Activated T-cell treated with anti-CD3 and anti-CD28 coated beads for 1 hour (primary cell): ENCODE measurements at places on chromosomes 6 and 20.

- no peak for DNase-seq
Observed at GRCh38 chr20:16571333-16571732, 1.9 kb downstream of the KIF16B start.

GRCh38 chr6:46376562-46377061 is 114.6 kb downstream of the RCAN2 start:
- DNase-seq: no peak

GRCh38 chr6:44353336-44353735 is 10.9 kb downstream of the SPATS1 start:
- no peak for DNase-seq

DNA sequence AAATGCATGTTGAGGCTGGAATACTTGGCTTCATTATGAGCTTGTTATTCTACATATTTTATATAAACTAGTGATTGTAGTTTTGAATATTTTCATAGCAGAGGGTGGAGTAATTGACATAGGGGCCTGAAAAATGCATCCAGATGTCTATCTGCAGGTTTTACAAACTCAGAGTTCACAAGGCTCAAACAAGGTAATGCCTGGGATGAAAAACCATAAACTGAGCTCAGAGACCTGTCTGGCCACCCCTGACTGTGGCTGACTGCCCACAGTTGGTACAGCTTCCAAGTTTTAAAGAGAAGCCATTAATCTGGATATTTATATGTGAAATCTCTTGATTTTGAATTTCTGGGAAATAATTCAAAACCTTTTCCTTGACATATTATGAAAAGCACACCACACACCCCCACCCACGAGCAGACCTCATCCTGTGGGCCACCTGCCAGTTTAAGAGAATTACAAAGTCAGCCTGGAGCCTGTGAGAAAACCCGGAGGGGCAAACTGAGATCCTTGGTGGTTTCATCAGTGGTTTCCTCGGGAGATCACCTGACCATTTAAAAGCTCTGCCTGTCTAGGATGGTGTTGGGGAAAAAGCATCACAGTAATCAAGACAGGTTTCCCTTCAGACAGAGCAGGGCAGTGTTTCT is 230.1 kb downstream of the SAMD5 start:
- DNase-seq: no peak

DNA sequence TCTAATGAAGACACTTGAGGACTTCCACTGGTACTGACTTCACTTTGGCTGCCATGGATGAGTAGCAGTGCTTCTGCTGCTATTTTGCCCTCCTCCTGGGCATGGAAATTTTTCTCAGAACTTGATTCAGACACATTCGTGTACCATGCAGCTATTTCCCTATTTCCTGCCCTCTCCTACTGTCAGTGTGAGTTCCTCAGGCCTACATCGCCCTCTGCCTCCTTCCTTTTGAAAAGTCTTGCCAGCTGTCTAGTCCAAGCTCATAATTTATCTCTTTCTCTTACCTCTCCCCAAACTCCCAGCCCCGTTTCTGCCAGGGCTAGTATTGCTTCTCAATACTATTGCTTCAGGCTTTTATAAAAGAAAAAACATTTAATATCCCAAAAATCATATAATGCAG is 470.2 kb downstream of the ADGRB3 start:
- DNase-seq: no peak

DNA sequence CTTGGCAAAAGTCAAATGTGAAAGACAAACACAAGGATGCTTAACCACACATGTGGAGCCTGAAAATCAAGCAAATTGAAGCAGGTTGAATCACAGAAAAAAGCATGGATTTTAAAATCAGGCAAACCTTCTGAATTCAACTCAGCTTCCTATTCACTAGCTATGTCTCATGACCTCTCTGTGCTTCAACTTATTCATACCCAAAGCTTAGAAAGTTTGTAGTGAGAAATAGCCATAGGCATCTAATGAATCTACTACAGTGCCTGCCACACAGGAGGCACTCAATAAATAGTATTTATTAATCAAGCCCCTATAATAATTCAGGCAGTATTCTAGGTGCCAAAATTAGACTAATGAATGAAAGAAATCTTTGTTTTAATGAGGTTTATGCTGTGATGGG is 112.2 kb upstream of the TNFAIP3 start:
- DNase-seq: no peak
